Hematopoietic multipotent progenitor cell (in vitro differentiated cells): ENCODE measurements at places on chromosomes 5 and 9.
A peak's percentile ranks its signal among the peaks of the same experiment; 100 is the strongest.

GRCh38 chr5:155826611-155827507 is 500.1 kb upstream of the SGCD start:
- DNase-seq, result no peak

GRCh38 chr5:136802383-136802782 is 437.0 kb upstream of the TRPC7 start:
- peak; percentile 4 for DNase-seq

- DNase-seq, result no peak
These were observed 130.9 kb downstream of the EFNA5 start for GRCh38 chr5:107539726-107540330.

- no peak for DNase-seq
These were observed 4.5 kb downstream of the NFX1 start for GRCh38 chr9:33294670-33295432.
